ENCODE measurements at places on chromosomes 6 and 20.

DNA sequence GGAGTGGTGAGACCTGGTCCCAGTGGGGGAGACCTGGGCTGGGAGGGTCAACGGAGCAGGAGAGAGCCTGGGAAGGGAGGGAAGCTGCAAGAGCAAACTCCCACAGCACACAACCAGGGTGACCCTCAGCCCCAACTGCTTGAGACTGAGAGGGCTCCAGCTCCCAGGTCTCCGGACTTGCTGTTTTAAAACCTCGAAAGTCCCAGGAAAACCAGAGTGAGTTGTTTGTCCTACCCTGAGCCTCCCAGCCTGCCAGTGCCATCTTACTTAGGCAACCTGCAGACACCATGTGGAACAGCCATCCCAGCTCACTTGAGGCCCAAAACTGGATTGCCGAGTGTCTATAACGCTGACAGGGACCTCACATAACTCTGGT lies 4.8 kb upstream of the NTSR1 start:
- no peak for DNase-seq

DNA sequence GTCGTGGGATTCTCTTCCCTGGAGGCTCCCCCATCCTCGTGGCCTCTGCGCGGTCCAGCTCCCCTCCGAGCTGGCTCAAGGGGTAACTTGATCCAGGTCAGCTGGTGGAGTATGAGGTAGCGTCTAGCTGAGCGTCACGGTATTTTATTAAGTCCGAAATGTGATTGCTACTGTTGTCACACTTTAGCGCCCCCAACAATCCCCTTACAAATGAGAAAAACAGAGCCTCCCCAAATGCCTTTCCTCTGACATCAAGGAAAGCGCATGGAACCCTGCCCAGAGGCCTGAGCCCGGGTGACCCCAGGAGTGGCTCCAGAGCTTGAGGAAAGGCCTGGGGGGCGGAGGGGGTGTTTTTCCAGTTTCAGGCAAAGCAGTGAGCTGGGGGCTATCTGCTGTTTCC lies 192.4 kb downstream of the ZMYND8 start:
- no peak for DNase-seq

DNA sequence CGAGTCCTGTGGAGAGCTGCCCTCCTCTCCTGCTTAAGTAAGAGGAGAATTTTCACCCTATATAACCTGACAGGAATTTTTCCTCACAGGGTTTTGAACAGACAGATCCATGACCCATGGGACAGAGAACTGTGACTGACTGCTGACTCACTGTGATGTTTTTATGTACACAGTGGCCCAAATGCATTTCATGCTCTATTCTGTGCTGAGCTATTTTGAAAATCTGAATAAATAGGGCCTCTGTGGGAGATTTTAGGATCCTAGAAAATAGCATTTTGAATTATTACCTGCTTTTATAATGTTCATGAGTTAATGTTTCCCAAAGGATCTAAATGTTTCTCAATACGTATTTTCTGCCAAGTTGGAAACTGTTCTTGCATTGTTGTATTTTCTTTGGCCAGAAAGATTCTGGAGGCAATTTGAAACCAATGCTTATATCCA lies 577.4 kb downstream of the HTR1B start:
- DNase-seq = no peak

GRCh38 chr20:63357921-63358905 lies 2.9 kb downstream of the CHRNA4 start:
- peak; percentile 95 for DNase-seq

GRCh38 chr6:130694606-130695005 lies 132.6 kb upstream of the SMLR1 start:
- DNase-seq = no peak

DNA sequence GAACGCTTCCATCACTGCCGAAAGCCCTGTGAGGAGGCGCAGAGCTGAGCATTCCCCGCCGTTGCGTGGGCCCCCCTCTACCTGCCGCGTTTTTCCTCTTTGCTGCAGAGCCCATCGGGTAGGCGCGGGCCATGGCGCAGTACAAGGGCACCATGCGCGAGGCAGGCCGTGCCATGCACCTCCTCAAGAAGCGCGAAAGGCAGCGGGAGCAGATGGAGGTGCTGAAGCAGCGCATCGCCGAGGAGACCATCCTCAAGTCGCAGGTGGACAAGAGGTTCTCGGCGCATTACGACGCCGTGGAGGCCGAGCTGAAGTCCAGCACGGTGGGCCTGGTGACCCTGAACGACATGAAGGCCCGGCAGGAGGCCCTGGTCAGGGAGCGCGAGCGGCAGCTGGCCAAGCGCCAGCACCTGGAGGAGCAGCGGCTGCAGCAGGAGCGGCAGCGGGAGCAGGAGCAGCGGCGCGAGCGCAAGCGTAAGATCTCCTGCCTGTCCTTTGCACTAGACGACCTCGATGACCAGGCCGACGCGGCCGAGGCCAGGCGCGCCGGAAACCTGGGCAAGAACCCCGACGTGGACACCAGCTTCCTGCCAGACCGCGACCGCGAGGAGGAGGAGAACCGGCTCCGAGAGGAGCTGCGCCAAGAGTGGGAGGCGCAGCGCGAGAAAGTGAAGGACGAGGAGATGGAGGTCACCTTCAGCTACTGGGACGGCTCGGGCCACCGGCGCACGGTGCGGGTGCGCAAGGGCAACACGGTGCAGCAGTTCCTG lies 693 bp downstream of the FAM50B start:
- no peak for DNase-seq

DNA sequence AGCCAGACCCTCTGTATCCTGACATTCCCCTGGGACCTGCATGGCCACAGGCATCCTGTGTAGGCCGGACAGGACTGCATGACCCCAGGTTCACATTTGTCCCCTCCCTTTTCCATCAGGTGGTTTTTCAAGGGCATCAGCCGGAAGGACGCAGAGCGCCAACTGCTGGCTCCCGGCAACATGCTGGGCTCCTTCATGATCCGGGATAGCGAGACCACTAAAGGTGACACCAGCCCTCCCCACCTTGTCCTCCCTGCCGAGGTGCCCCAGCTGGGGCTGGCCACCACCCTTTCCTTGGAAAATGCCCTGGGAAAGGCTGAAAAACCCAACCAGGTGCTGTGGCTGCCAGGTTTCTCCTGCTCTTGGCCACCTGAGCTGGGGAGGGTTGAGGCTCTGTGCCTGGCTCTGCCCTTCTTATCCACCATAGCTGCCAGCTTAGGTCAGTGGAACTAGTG lies 27.6 kb downstream of the HCK start:
- DNase-seq = no peak

- DNase-seq = no peak
Measured at GRCh38 chr6:1604158-1605003, 5.3 kb upstream of the FOXC1 start.

DNA sequence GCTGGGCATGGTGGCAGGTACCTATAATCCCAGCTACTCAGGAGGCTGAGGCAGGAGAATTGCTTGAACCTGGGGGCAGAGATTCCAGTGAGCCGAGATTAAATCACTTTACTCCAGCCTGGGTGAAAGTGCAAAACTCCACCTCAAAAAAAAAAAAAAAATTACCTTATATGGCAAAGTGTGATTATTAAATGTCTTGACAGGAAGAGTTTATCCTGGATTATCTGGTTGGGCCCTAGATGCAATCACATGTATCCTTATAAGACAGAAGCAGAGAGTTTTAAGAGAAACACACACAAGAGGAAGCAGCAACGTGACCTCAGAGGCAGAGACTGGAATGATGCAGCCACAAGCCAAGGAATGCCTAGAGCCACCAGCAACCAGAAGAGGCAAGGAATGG lies 11.0 kb downstream of the ADA start:
- no peak for DNase-seq

DNA sequence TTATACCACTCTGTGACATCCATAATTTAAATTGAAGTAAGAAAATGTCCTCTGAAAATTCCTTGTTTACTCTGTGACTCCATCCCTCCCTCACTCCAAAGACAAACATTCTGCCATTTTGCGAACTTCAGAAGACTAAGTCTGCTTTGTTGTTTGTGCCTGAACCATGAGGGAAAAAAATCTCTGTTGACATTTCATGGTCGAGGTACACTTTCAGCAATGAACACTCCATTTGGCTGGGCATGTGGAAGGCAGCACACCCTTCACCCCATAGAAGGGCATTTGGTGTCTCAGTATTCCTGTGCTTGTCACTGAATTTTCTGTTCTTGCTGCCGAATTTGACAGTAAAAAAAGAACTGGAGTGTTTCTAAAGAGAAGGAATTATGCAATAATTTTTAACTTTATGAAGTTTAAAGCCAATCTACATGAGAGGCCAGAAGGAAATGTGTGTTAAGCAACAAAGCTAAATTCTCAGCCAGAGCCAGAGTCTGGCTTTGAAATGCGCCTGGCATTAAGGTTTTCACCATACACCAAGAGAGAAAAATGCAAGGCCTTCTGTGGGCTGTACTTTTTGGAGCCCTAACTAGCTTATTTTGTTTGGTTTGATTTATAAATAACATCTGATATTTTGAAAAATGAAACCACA lies 4.7 kb upstream of the PBOV1 start:
- peak; percentile 70 for DNase-seq

DNA sequence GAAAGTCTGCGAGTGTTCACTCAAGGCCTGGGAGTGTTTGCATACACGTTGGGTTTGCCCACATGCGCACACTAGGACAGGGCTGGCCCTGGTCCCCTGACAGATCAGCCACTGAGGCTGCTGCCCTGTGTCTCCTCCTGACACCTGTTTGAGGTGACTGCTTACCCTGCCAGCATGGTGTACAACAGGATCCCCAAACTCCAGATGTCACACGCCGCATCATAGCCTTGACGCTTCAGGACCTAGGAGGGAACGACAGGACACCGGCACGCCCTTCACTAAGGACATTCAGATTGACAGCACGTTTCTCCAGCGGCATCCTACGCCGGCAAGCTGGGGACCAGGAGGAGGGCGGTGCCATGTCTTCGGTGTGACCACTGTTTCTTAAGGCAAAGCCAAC lies 37.0 kb upstream of the MPC1 start:
- no peak for DNase-seq

- DNase-seq = no peak
Measured at GRCh38 chr6:104521176-104521575, 338.5 kb downstream of the HACE1 start.

DNA sequence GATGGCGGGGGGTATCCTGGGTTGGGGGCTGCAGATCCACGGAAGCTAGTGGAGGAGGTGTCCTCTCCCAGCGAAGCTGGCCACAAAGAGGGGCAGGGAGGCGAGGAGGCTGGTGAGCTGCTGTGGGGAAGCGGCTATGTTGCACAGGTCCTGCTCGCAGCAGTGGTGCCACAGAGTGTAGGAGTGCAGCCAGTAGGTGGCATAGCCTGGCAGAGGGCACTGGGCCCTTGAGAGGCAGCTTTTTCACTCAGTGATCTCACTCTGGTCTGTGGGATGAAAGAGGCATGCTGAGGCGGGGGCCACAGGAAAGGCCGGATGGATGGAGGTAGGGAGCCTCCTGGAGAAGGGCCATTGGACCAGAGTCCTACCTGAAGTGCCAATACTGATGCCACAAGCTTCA lies 2.9 kb upstream of the LY6G6D start:
- no peak for DNase-seq

GRCh38 chr6:63527658-63528514 lies 44.4 kb upstream of the LOC128125822 start:
- no peak for DNase-seq

DNA sequence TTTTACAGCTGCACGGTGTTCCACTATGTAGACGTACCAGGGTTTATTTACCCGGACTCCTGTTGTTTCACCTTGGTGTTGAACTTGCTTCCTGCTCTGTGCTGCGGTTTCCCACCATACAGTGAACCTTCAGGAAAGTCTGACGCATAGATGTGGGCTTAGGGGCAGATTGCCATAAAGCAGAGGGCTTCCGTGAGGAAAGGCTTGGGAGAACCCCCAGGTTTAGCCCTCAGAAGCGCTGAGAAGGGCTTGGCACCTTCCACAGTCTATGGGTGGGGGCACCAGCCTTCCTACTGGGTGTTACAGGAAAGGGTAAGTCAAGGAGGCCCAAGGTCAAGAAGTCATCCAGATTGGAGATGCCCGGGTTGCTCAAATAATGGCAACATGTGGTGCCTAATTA lies 19.2 kb upstream of the MRPS18A start:
- DNase-seq = no peak

DNA sequence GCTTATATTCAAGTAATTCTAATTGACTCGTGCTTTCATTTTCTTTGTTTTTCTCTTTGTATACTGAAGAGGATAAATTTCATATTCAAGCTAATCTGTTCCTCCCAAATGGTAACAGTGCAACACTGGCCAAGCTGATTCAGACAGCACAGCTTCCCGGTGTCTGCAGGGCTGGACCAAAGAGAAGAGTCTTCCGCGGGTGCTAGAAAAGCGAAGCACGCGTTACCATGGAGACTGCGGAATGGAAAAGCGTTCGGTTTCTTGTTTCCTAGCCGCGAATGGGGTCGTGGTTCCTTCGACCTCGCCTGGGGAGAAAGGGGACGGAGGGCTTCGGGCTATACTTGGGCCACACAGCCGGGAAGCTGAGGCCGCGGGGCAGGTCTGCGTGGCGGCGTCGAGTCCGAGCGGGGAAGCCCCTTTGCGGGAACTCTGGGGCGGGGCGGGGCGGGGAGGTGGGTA lies 6.2 kb upstream of the ZNF311 start:
- DNase-seq = peak; percentile 24

DNA sequence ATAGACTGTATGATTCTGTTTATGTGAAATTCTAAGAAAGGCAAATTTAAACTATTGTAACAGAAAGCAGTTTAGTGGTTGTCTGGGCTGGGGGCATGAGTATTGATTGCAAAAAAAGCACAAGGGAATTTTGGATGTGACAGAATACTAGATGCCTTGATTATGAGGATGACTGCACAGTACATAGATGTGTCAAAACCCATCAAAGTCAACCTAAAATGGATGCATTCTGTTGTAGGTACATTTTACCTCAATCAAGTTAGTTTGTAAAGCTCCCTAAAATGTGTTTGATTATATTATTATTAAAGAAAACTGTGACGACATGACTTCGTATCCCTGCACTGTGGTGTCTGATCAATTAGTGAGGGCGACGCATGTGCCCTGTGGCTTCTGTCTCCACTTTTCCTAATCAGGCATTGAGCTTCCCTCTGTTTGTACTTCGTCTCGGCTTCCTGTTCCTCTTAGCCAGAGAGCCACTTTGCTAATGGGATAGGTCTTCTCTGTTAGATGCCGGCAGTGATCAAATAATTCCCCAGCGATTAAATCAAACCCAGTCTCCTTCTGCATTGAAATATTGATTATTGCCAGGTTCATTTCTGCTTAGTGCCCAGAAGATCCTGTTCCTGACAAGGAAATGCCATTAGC lies 118.3 kb upstream of the GGTLC1 start:
- no peak for DNase-seq

DNA sequence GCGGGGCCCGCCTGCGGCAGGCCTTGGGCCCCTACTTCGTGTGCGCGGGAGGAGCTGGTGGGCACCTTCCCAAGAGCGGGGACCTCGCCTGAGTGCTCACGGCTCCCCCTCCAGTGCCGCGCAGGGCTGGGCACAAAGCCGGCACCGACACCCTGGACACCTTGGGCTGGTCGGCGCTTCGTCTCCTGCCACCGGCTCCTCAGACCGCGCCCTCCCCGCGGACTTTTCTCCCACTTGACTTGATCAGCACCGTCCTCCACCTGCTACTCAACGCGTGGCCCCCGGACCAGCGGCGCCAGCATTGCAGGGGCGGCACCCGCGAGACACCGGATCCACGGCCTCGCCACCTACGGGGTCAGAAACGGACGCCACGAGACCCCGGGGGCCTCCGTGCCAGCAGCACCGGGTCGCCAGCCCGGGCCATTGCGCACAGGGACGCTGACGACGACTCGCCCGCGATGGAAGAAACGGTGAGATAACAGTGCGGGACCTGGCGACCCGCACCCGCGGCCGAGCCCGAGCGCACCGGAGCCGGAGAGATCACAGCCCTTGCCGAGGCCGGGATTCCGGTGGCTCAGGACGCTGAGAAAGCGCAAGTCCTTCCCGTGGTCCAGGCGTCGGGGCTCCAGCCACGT lies 154.2 kb downstream of the DLL1 start:
- DNase-seq = no peak

Data from NCI-H345 (cell line).